ENCODE measurements at places on chromosomes 6 and 20.

GRCh38 chr6:1703091-1703855 is 93.6 kb downstream of the FOXC1 start:
- no peak for DNase-seq

DNA sequence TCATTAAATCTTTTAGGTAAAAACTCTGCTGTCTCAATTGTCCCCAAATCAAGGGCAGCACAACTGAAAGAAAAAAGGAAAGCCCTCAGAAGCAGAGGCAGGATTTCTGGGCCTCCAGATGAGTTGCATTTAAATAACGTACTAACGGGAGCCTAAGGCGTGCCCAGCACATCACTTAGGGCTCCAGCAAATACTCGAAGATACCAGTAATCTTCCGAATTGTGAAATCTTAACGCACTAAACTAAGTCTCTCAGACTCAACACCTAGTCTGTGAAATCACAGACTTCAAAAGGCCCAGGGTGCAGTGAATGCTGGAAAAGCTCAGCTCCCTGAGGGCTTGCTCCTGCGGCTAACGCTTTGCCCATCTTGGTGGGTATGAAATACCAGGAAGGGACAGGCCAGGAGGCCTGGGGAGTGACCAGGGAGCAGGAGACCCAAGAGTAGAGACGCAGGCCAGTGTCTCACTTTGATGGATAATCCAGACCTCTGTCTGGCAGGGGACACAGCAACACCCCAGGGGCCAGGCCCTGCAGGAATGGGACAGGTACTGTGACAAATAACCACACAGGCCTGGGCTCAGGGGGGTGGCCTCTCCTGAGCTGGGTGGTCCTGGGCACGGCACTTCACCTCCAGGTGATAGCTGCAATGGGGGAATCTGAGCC is 36.4 kb downstream of the RRBP1 start:
- DNase-seq = no peak

- no peak for DNase-seq
Observed at GRCh38 chr20:39839399-39840119, 849.5 kb downstream of the MAFB start.

- DNase-seq = no peak
Observed at GRCh38 chr6:150586850-150587359, 12.8 kb upstream of the PLEKHG1 start.

GRCh38 chr6:127554435-127555006 is 22.5 kb upstream of the C6orf58 start:
- DNase-seq = peak; percentile 60

- DNase-seq = no peak
Observed at GRCh38 chr20:41222703-41223102, 85.4 kb downstream of the PLCG1 start.

GRCh38 chr20:14538433-14538832 is 201.0 kb upstream of the FLRT3 start:
- DNase-seq = no peak

- no peak for DNase-seq
Observed at GRCh38 chr6:85435851-85436250, 14.0 kb upstream of the NT5E start.
